ENCODE measurements at places on chromosomes 2 and 18.
A peak's percentile ranks its signal among the peaks of the same experiment; 100 is the strongest.

- no peak for DNase-seq
Measured at GRCh38 chr2:113058411-113058994, 495 bp upstream of the IL36RN start.

DNA sequence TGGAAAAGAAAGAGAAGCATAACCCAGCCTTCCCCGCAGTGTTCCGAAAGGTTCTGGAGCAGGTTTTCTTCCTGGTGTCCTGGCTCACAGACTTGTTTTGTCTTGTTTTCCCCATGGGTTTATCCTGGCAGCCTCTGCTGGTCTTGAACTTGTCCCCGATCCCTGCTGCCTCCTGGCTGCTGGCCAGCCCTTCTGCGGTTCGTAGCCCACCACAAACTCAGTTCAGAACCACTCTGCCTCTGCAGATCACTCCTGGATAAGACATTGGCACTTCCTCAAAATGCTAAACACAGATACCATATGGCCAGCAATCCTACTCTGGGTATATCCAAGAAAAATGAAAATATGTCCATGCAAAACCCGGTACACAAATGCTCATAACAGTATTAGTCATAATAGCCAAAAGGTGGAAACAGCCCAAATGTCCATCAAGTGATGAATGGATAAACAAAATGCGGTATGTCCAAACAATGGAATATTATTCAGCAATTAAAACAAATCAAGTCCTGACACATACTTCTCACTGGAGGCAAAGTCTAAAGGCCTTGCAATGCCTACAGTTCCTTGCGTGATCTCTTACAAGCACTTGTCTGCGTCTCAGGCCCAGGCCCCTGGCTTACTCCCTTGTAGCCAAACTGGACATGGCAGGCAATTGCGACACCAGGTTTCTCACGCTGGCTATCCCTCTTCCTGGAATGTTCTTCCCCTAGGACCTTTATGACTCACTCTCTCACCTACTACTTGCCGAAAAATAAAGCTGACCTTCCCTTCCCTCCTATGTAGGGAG is 28.0 kb upstream of the ARHGEF4 start:
- no peak for DNase-seq

DNA sequence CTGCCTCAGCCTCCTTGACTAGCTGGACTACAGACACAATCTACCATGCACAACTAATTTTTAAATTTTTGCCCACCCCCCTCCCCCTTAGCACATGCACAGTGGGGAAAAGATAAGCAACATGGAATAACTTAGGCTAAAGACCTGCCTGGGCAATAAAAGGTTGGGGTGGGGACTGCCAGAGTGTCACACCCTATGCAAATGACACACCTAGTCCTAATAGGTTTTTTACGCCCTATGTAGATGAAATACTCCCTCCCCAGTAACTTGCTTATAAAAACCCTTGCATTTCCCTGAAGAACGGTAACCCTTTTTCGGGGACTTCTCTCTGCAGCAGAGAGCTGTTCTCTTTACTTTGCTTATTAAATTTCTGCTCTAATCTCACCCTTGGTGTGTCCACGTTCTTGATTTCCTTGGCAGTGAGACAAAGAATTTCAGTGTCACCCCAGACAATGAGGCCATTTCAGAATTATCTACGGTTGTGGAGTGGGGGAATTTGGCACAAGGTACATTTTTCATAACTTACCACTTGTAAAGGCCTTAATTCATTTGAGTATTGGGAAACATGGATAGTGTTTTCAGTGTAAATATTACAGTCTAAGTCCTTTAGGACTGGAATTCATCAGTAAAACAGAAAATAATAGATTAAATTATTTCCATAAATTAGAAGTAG is 109.2 kb downstream of the NOL4 start:
- no peak for DNase-seq

DNA sequence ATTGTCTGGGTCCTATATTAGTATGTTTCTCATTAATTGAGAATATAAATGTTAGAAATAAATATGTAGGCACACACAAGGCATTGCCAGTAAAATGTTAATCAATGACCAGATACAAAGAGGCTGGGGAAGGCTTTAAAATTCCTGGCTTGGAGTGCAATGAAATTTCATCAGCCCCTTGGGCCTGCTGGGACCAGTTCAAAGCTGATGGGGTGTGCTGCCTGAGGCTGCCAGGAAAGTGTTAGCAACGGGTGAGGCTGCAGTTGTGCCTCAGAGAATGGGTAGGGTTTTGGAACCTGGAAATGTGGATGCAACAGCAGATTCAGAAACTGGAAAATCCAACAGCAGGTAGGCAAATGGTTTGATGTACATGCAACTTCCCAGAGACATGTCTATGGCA is 68.9 kb downstream of the DIPK1C start:
- no peak for DNase-seq

DNA sequence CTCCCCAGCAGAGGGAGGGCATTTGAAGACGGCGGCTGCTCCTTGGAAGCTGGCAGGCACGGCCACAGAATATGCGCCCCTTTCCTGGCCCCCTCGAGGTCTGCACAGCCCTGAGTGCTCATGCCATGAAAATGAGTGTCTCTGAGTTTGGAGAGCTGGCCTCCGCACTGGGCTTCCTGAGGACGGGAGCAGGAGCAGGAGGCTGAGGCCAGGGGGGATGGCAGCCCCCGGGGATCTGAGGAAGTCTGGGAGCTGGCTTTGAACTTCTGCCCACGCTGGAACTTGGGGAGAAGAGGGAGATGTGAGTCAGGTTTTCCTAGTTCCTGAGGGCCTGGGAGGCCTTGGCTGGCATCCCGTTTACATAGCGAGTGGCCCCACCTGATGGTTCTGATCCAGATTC is 47.0 kb downstream of the RRM2 start:
- DNase-seq = no peak

- no peak for DNase-seq
Measured at GRCh38 chr2:39778233-39778632, 825 bp downstream of the THUMPD2 start.

DNA sequence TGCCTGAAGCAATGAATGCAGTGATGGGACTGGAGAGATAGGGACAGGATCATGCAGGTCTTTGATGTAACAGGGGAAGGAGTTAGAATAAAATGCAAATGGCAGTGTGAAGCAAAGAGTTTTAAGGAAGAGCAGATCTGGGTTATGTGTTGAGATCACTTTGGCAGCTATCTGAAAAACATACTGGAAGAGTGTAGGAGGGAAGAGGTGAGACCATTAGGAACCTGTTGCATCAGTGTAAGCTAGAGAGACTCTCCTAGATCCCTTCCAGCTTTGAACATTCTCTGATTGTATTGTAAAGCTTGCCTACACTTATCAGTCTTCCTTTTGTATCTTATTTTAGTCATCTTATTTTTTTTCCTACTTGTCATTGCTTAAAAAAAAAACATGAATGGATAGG is 10.5 kb downstream of the ACVR2A start:
- DNase-seq = no peak

DNA sequence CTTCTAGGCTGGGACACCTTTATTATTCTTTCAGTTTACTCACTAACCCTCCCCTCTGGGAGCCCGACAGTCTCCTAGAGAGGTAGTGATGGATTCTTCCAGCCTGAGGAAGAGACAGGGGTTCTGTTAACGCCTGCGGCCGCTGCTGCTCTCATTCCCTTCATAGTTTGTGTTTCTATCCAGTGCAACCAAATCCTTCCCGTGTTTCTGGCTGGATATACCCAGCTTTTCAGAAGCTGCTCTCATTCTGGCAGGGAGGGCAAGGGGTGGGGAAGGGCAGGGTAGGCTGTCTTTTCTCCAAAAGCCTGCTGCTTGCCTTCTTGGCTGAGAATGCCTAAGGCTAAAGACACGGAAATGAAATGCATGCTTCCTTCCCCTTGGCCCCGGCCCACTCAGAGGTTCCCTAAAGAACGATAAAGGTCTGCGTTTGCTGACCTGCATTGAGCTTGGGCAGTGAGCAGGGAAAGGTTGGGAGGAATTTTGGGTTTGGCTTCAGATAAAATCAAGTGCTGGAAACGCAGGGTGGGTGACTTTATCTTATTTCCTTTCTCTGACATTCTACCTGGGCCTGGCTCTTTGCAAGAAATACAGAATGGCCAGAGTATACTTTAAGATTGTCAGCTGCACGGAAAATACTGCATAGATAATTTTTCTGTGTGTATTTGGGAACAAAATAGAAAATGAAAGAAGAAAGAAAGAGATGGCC is 390.9 kb downstream of the NBAS start:
- no peak for DNase-seq

GRCh38 chr18:9965711-9966624 is 52.2 kb downstream of the VAPA start:
- no peak for DNase-seq

DNA sequence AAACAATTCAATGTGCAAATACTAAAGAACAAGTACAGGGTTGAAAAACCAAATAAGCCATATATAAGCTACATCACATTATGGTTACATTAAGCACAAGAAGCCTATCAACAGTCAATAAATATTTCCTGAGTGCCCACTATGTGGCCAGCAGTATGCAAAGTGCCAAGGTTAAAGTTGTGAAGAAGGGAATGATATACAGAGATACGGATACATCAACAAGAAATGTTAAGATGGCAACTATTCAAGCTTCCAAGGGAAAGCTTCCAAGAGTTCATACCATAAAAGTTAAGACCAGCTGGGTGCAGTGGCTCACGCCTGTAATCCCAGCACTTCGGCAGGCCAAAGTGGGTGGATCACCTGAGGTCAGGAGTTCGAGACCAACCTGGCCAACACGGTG is 14.0 kb downstream of the DYM start:
- no peak for DNase-seq

GRCh38 chr2:109128616-109129355 is at the start of gene SH3RF3:
SH3RF3 (plus strand) TSS chr2:109129205.
- peak; percentile 47 for DNase-seq

- no peak for DNase-seq
Measured at GRCh38 chr2:113848758-113849415, 41.0 kb upstream of the ACTR3 start.

- no peak for DNase-seq
Measured at GRCh38 chr2:231212329-231212845, 14.0 kb downstream of the ARMC9 start.

DNA sequence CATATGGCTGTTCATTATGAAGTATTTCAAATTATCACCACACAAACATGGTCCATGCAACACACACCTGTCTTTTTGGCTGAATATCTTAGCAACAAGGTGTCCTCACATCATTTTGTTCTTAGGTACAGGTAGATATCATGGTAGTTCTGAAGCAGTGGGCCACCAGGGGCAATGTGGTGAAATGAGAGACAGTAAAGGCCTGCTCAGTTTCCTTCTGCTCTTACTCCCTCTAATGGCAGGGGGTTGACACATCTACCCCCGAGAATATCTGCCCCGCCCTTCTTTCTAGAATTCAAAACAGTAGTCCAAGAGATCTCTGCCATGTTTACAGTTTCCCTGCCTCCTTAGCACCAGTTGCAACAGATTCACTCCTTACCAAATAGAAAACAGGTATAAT is 147.0 kb upstream of the KLHL14 start:
- DNase-seq = no peak

DNA sequence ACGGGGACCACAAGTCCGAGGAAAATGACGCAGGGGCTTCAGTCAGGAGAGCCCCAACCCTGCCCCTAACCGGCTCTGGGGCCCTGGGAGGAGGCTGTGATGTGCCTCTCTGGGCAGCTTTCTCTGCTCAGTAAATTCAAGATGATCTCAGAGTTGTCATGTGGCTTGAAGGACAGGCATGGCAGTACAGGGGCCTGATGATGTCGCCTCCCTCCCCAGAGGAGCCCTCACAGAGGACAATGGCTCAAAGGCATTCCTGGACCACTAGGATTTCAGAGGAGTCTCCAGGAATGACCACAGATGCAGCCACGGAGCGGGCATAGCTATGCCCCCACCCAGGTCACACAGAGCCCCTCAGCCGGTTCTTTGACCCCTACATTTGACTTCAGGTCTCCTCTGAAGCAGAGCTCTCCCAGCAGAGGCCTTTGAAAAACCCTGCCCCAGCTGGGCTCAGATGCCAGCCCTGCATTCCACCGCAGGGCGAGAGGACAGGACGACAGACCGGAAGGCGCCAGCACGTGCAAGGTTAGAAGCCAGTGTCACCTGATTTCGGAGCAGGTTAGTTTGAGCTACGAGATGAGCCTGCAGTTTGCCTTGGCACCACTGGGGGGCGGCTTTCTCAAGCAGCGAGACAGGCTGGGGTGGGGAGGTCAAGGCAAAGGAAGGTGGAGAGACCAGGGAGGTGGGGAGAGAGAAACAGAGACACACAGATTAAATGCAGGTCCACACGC is 39.2 kb downstream of the BIN1 start:
- DNase-seq = peak; percentile 82

DNA sequence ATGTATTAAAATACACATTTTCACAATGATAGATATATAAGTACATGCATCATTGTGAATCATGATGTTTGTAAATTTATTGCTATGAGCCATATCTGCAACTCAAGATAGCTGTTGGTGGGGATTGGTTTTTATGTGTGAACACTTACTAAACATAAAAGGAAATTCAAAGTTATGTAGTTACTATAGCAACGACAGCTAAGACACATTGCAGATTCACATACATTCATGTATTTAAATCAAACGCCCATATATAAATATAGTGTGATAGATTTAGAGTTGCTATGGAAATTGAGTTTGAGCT is 65.6 kb downstream of the MAPRE2 start:
- DNase-seq = no peak

GRCh38 chr2:206289391-206289790 is 14.9 kb downstream of the ZDBF2 start:
- no peak for DNase-seq

DNA sequence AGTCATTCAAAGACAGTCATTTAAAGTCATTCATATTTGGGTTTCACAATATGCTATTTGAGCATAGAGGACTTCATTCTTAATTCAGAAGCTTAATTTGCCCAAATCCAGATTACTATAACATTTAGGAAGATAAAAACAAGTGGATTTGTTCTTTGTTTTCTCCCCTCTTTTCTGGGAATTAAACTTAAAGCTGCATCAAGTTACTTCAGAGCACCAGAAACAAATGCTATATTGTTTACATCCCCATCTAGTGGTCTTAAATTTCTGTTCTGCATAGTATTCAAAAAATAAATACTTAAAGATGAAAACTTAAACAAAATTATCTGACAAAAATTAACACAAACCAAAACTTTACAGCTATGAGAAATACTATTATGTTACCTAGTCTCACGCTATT is 34.7 kb upstream of the MARCHF7 start:
- DNase-seq = no peak

DNA sequence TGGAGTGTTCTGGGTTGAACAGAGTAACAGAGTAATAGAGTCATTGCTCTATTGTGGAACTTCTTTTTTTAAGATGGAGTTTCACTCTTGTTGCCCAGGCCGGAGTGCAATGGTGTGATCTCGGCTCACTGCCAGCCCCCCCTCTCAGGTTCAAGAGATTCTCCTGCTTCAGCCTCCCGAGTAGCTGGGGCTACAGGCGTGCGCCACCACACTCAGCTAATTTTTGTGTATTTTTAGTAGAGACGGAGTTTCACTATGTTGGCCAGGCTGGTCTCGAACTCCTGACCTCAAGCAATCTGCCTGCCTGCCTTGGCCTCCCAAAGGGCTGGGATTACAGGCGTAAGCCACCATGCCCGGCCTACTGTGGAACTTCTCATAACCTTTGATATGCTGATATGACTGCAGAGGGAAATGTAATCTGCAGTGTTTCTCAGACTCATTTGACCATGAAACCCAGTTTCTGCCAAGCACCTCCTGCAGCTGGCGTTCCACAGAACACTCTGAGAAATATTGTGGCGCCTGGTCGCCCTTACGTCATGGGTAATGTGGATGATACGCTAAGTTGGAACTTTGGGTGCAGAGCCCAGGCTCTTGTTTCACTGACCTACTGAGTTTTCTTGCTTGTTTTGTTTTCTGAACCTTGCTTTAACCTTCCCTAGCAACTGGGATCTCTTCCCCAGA is 213.8 kb downstream of the BCL2 start:
- DNase-seq = no peak

All from CD4-positive, alpha-beta T cell treated with Interleukin-6 for 4 hours (primary cell).